ENCODE measurements at places on chromosomes 5 and 9. TPM values are rescaled to one million over a fixed set of nuclear protein-coding genes. Genes with fewer than 3 reads are reported as not detected.
A peak's percentile ranks its signal among the peaks of the same experiment; 100 is the strongest.

SOHLH1 gene
- not detected for total RNA-seq

BHMT2 gene
- not detected for total RNA-seq

DNA sequence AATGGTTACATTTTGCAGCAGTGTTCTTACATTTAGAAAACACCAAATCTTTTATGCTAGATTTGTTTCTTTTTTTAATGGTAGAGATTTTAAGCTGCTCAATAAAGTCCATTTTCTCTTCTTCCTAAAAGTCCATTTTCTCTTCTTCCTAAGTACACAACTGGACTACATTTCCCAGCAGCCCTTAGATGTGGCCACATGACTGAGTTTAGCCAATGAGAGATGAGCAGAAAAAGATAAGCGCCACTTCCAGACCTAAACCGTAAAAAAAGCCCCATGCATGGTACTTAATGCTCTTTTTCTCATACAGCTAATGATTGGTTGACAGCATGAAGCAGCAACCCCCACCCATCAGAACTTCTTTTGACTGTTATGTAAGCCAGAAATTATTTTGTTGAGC is 206.7 kb downstream of the FAM114A2 start:
- DNase-seq: peak; percentile 14

DNA sequence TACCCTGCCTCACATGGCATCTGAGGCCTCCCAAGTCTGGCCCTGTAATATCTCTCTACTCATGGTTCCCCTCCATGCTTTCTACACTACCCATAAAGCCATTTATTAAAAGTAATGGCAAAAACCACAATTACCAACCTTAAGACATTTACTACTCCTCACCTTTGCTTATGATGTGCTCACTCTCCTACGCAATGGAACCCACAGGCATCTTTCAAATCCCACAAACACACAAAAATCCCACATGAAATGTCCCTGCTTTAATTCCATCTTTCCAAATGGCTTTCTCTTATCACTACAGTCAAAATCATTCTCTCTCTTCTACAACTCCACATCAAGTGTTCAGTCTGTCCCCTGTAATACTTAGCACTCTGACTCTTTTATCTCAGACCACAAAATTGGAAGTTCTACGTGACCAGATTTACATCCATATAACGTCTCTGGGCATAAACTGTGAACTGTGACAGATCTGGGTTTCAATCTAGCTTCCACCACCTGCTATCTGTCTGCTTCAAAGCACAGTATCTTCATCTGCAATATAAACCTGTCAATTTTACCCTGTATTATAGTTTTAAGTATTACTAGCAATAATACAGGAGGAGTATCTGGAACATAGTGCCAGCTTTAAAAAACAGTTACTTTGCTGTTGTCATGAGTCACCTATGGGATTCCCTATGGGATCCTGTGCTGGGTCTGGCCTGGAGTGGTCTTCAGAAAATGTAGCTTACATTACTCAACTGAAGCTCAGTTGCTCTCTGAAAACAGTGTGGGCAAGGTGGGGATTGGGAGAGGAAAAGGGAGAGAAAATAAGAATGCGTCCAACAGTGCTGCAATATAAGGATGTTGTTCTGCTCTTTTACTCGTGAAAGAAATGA is 137.1 kb upstream of the TRIM32 start:
- DNase-seq: no peak

- DNase-seq: no peak
Observed at GRCh38 chr9:134918646-134919045, 934 bp upstream of the FCN1 start.

All from bronchial epithelial cell (primary cell).